Common myeloid progenitor, CD34-positive (primary cell): ENCODE measurements at places on chromosomes 11 and 22.

DNA sequence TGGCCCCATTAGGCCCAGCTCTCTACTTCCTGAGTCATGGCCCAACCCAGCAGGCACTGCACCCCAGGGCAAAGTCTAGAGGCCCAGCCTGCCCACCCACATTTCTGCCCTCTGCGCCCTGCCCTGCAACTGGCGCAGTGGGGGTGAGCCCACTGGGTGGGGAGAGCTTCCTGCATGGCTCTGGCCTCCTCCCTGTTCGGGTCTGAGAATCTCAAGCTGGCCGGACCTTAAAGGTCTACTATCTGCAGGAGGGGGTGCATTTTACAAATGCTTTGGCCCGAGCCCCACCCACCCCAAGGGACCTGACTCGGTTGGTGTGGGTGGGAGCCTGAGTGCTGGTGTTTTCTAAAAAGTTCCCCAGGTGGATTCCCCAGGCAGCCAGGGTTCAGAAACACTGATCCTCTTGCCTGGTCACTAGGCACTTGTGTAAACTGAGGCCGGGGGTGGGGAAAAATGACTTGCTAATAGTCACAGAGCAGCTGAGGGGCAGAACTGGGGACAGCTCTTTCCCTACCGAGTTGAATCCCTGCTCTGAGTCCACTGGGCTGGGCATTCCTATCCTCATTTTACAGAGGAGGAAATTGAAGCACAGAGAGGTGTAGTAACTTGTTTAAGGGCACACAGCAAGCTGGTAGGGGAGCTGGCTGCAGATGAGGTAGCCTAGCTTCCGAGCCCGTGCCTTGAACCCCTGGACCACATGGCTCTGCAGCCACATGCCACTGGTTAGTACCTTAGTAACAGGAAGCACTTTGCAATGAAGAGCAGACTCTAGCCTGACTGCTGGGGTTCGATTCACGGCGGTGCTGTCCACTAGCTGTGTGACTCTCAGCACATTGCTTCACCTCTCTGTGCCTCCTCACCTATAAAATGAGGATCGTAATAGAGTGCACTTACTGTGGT lies 36.3 kb downstream of the CD82 start:
- DNase-seq = peak; percentile 37

DNA sequence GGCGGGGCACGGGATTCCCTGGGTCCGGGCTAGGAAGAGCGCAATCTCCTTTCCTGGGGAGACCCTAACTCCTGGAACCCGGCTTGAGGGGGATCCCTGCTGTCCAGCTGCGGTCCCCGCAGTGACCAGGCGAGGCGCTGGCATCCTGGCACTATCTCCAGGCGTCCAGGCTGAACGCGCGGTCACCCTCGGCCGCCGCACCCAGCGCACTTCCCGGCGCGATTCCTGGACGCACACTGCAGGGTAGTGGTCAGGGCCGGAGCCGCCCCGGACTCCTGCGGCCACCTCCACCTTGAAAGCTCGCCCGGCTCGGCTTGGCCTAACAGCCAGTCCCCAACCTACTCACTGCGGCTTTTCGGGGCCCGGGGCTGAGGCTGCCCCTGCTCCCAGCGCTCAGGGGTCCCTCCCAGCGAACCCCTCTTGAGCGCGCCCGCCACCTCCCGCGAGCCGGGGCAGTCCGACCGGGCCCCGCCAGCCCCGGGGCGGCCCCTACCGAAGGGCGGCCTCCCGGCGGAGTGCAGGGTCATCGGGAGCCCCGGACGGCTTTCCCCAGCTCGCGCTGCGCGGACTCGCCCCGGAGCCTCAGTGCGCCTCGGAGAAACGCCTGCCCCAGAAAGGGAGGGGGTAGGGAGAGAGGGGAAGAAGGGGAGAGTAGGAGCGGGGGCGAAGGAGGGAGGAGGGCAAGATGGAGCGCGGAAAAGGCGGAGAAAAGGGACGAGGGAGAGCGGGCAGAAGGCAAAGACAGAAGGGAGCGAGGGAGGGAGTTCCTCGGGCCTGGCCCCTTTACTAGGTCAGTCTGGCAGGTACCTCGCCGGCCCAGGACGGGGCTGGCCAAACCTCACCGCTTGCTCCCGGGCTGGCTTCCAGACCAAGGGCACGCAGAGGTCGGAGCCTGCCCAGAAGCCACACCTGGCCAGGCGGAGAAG lies 1.0 kb downstream of the POU2AF3 start:
- peak; percentile 20 for DNase-seq

DNA sequence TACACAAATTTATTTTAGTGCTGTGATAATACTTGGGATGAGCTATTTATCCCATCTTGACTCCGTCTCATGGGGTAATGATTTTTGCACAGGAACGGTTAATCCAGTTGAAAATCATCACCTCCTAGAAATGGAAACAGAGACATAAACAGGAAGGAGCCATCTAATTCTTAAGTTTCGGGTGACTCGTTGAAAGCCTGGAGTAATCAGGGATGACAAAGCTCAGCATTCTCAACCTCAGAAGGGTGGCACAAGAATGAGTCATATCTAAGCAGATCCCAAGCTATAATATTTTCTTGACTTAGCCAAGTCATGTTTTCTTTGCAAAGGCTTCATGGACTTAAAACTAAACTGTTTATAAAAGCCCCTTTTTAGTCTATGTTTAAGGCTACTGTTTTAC lies 280.8 kb upstream of the CCDC90B start:
- DNase-seq = no peak

- peak; percentile 79 for DNase-seq
These were observed 2.7 kb upstream of the KRTAP5-6 start for GRCh38 chr11:1694064-1694845.

GRCh38 chr22:50078761-50079160 lies 6.5 kb downstream of the MLC1 start:
- DNase-seq = no peak

DNA sequence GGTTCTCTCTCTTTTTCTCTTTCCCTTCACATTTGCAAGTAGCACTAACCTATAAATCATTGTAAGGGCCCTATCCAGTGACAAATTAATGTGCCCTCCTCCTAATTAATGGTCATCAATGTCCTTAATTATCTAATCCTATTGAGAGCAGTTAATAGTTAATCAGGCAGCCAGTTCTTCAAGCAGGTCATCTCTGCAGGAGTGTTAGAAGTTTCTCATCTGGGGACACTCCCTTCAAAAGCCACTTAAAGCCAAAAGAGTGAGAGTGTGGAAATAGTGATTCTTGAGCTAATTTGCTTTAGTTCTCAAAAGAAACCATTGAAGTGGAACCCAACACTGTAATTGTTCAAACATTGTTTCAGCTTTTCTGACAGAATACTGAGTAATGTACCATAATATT lies 141.6 kb downstream of the ELP4 start:
- DNase-seq = no peak

GRCh38 chr11:97786961-97787360 lies 1233.8 kb upstream of the CNTN5 start:
- DNase-seq = no peak

- DNase-seq = no peak
These were observed 8.4 kb upstream of the ALX4 start for GRCh38 chr11:44318369-44318768.

DNA sequence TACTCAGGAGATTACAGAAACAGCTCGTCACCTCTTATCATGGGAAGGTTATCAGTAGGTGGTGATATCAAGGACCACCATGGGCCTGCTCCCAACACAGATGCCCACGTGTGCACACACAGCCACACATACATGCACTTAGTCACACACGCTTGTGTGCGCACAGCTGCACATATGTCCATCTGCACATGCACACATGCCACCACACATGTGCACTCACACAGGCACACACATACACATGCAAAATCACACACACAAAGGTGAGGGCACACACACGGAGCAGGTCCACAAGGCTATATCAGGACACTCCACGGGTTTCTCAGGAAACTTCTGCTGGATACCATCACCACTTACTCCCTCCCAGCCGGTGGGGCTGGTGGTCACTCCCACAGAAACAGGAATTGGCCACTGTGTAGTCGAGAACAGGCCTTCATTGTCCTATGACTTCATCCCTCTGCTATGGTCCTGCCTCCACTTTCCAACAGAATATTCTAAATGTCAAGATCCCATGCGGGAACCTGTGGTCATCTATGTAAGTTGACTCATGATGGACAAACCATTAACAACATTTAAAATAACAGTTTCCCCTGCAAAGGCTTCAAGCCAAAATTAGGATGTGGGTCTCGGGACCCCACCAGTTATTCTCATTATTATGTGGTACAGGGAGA lies 2.2 kb downstream of the C11orf24 start:
- no peak for DNase-seq

GRCh38 chr11:91261513-91261912 lies 963.1 kb upstream of the FAT3 start:
- no peak for DNase-seq
